ENCODE measurements at places on chromosomes 5 and 9.
A peak's percentile ranks its signal among the peaks of the same experiment; 100 is the strongest.

GRCh38 chr5:3023656-3024055 is 272.2 kb upstream of the IRX2 start:
- DNase-seq = no peak

- no peak for DNase-seq
Measured at GRCh38 chr5:14487897-14488570, 93.6 kb upstream of the OTULINL start.

GRCh38 chr5:154174091-154174490 is 16.4 kb upstream of the GALNT10 start:
- no peak for DNase-seq

- no peak for DNase-seq
Measured at GRCh38 chr5:143262393-143263174, 140.9 kb downstream of the NR3C1 start.

GRCh38 chr5:1778138-1779020 is 21.3 kb downstream of the MRPL36 start:
- DNase-seq = no peak

DNA sequence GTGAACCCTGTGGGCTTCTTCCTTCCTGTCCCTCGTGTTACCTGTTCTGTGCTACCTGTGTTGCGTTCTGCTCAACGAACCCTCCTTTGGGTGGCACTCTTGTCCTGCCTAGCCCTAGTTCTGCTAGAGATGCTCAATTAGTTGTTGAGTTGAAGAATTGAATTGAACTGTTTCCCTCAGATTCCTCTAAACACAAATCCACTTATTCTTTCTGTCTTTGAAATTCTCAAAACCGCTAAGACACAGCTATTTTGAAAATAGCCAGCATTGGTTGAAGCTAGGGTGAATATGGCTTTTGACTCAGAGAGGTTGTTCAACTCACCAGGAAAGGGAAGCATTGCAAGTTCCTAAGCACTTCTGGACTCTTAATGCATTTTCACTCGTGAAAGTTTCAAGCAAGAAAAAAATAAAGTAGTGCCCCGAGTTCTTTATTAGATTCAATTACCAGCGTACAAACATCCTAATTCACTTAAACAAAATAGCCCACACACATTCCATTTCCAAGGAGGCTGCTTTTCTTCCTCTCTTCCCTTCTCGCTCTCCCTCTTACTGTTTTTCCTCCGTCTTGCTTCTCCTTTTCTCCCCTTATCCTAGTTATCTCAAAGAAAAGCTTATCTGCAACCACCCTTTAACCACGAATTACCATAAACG is 642 bp upstream of the ITGA1 start:
- peak; percentile 55 for DNase-seq

Data from activated CD8-positive, alpha-beta T cell treated with anti-CD3 and anti-CD28 coated beads, Interleukin-2, amount 10 ng/mL, durations not matched to agents 7 days and 5 days (primary cell).